Neural crest cell (in vitro differentiated cells): ENCODE measurements at places on chromosomes 13 and 19. TPM values are rescaled to one million over a fixed set of nuclear protein-coding genes. Genes with fewer than 3 reads are reported as not detected.
A peak's percentile ranks its signal among the peaks of the same experiment; 100 is the strongest.

GRCh38 chr19:1968279-1969175 lies 27.6 kb downstream of the CSNK1G2 start:
- DNase-seq: no peak

- no peak for DNase-seq
Observed at GRCh38 chr13:113171250-113172125, 13.0 kb downstream of the PROZ start.

DNA sequence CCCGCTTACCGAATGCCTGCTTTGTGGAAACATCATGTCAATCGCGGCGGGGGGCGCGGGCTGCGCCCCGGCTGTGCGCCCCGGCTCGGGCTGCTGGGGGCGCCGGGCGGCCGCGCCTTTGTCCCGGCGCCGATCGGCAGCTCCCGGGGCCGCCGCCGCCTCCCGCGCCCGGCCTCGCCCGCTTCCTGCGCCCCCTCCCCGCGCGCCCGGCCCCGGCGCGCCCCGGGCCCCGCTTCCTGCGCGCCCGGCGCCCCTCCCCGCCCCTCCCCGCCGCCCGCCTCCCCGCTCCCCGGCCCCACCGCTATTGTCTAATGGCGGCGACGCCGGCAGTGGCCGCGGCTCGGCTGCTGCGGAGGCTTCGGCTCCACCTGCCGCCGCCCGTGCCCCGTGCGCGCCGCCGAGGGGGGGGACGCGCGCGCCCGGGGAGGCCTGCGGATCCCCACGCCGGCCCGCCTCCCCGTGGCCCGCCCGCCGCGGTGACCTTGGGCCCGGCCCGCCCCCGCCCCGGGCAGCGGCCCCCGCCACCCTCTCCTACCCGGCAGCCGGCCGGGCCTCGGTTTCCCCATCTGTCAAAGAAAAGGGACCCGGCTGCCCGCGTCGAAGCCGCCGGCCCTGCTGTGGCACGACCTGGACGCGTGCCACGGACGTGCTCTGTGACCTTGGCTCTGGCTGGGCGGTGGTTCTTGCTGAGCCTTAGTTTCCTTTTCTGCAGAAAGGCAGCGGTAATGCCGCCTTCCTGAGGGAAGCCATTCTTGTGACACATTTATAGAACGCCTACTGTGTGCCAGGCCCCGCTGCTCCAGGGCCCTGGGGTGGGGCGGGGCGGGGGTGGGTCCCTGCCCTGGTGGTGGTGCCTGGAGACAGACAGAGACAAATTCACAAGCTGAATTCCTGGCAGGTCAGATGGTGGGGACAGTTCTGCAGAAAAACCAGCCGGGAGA lies at the start of gene TLE5:
TSS of gene TLE5 (minus strand) at position 331 of the 941 bp plus-strand sequence. CDS start at position 36, 295 bp downstream.
- DNase-seq: no peak

The SPIB gene
- total RNA-seq: not detected in 2 replicates

DNA sequence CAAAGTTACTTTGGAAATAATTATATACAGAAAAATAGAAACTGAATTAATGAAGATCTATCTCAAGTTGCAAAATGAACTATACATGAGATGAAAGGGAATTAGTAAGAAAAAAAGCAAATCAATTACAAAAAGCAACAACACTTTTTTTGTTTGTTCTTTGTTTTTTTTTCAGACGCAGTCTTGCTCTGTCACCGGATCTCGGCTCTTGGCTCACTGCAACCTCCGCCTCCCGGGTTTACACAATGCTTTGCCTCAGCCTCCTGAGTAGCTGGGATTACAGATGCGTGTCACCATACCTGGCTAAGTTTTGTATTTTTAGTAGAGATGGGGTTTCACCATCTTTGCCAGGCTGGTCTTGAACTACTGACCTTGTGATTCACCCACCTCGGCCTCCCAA lies 2.2 kb downstream of the ZNF415 start:
- DNase-seq: no peak

The IRGQ gene
- total RNA-seq: 52.9 and 53.5 TPM in 2 replicates

DNA sequence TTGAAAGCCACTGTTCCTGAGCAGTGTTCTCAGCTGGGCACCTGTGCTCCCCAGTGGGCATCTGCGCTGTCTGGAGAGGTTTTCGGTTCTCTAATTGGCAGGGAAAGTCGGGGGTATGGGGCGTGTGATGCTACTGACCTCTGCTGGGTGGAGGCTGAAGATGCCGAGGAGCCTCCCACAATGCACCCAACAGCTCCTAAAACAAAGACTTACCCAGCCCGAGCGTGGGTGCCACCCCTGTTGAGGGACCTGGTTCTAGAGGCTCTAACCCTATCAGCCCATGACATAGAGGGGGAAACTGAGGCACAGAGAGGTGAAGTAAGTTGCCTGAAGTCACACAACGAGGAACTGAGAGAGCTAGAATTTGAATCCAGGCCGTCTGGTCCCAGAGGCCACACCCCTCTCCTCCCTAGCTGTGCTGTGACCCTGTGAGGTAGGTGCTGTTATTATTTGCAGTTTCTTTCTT lies 2.3 kb downstream of the SPACA4 start:
- DNase-seq: no peak

The F10 gene
- total RNA-seq: 0.89 and 1.0 TPM in 2 replicates

DNA sequence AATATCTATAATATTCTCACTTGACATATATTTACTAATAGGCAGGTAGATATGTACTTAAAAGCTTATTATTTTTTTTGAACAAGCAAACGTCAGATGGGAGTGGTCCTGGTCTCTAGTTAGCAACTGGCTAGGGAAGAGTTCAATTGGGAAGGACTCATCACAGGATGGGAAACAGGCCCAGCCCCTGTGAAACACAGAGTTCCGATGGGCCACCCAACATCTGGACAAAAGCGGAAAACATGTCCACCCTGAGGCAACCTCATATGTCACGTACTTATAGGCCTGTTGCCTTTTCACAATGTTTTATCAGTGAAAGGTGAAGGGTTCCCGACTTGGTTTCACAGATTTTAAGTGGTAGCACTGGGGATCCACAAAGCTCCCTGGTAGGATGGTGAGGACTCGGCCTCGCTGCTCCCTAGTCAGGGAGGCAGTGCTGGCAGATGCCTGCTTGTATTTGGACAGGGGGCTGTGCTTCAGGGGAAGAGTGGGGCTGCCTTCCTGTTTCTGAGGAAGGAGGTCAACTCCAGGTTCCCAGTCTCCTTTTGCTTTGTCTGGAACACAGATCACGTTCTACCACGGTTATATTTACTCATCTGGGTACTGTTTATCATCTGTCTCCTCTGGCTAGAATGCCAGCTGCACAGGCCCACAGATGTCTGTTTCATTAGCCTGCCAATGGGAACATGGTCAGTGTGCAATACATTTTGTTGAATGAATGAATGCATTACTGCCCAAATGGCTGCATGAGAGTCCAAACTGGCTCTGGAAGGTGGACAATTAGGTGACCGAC lies 49.4 kb upstream of the SLC15A1 start:
- DNase-seq: no peak

DNA sequence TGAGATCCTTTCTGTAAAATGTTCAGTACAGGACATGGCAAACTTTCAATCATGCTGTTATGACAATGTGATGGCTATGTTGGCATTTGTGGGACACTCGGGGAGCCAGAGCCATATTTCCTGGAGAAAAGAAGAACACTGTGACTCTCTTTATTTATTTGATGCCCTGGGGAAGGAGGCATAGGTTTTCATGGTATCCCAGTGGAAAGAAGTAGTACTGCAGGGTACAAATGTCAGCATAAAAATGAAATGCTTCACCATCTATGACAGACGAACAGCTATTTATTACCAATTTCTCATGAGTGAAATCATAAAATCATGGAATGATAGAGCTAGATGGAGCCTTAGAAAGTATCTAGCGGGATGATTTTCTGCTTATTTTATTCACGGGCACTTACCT lies 217.1 kb downstream of the COL4A1 start:
- no peak for DNase-seq

The AXL gene
- total RNA-seq: 6.4 and 6.8 TPM in 2 replicates

- no peak for DNase-seq
Observed at GRCh38 chr13:89136678-89137077, 1465.5 kb downstream of the SLITRK5 start.

The NLRP7 gene
- not detected in 2 replicates for total RNA-seq

The KRTDAP gene
- total RNA-seq: not detected in 2 replicates

DNA sequence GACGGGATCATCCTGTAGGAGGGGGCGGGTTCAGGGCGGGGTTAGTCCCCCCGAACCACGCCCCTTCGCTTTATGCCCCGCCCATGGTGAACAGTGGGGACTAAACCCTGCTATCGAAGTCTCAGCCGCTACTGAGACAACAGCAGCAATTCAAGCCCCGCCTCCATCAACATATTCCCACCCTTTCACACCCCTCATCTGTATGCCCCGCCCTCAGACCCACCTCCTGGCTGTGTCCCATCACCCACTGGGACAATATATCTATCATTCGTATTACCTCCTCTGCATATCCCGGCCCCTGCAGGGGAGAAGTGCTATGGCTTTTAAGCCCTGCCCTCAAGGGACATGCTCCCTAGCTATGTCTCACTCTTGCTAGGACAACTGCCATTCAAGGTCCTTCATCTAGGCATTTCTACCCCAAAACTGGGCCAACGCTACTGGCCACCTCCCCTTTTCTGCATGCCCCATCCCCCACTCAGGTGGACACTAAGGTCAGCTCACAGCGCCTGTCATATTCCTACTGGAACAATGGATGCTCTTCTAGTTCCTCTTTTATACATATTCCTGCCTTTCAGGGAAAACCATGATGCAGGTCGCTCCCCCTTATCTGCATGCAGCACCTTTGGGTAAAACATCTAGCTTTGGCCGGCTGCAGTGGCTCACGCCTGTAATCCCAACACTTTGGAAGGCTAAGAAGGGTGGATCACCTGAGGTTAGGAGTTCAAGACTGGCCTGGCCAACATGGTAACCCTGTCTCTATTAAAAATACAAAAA lies 11.9 kb downstream of the LRFN1 start:
- no peak for DNase-seq

- DNase-seq: no peak
Observed at GRCh38 chr19:1473085-1473851, 5.7 kb downstream of the C19orf25 start.

GRCh38 chr13:32639502-32640105 lies 53.4 kb downstream of the PDS5B start:
- DNase-seq: peak; percentile 23

DNA sequence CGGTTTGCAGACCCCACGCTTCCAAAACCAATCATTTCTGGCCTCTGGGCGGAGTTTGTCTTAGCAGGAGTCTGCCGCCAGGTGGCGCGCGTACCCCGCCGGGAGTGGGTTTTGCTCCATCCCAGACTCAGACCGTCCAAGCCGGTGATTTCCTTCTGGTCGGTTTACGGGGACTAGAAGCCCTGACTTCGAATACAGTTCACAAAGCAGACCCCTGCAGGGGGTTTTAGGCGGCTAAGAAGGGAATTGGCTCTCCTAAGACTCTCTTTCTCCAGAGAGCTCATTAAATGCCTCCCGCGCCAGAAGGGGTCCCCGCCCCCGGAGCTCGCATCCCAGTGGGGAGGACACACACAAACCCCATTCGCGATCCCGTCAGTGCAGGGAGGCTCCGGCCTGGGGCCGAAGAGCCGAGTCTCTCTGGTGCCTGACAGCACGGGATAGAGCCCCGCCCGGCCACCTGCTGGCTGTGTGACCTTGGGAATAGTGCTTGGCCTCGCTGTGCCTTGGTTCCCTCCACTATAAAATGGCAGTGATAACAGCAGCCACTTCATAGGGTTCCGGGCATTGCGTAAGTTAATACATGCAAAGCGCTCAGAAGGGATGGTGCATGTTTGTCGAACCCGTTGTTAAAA lies 8.6 kb upstream of the NUP62 start:
- peak; percentile 96 for DNase-seq

The SLC25A23 gene
- total RNA-seq: 72.2 and 73.2 TPM in 2 replicates

The ZNF415 gene
- 12.6 and 13.6 TPM in 2 replicates for total RNA-seq

- DNase-seq: no peak
Observed at GRCh38 chr13:41960211-41960636, 685 bp downstream of the VWA8 start.

The MCEMP1 gene
- total RNA-seq: not detected in 2 replicates

GRCh38 chr13:92303428-92303827 lies 905.0 kb downstream of the GPC5 start:
- DNase-seq: no peak

- no peak for DNase-seq
Observed at GRCh38 chr13:45881353-45881752, 29.8 kb upstream of the SIAH3 start.

DNA sequence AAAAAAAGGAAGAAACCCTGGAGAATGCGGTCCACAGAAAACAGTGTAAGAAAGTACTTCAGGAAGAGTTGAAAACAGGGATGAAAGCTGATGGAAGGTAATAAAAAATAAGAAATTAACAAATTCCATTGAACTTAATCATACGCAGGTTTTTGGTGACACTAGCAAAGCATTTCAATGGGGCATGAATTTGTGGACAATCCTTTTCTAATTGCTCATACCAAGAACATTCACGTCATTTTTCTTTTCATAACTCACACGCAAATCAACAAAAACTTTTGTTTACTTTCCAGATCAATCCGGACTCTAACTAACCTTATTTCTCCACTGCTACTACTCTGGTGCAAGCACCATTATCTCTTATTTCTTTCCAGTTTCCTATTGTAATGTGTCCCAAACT lies 1195.0 kb downstream of the SLITRK5 start:
- DNase-seq: no peak

The MEIS3 gene
- 99.9 and 109 TPM in 2 replicates for total RNA-seq

DNA sequence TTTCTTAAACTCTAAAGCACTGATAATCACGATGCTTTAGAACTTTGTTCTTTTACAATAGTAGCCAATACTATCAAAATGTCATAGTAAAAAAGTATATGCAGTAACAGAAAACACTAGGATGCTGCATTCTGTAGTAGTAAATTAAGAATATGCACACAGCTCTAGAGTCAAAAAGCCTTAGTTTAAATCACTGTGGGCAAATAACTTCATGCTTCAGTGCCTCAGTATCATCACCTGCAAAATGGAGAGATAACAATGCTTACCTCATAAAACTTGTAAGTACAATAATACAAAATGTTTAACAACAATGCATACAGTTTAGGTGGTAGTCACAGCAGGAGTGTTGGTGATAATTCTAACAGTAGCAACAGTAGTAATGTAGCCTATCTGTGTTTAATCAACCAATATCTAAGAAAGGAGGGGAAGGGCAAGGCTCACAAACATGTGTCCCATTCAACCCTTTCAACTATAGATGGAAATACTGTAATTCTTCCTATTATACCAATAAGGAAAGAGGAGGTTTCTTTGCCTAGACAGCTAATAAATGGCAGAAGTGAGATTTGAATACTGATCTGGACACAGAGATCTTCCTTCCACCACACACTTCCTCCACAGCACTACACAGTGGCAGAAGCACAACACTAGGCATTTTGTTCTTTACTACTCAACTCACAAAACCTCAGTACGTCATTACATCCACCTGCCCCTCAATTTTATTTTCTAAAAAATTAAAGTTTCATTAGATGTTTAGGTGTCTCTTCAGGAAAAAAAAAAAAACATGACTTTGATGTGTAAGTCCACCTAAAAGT lies 4.6 kb downstream of the RBM26 start:
- no peak for DNase-seq

- DNase-seq: no peak
Observed at GRCh38 chr19:22335716-22336115, 49.5 kb downstream of the ZNF729 start.

The MYH14 gene
- 4.0 and 4.7 TPM in 2 replicates for total RNA-seq

The CEACAM7 gene
- total RNA-seq: not detected in 2 replicates

The ZNF536 gene
- total RNA-seq: 18.7 and 22.0 TPM in 2 replicates

DNA sequence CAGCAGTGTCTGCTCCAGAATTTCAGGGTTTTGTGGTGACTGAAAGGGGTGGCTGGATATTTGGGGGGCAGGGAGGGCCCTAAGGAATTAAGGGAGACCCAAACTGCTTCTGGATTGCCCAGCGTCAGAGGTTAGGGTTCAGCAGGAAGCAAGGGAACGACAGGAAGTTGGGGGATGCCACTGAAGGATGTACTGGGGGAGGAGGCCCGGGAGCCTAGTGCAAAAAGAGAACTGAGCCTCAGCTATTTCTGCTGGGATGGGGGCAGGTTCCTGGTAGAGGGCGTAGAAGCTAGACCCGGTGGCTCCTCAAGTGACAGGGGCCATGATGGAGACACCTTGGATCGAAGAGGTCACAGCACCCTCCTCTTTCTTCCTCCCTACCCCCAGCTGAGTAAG lies 1.1 kb downstream of the CYP2S1 start:
- DNase-seq: no peak
